ENCODE measurements at places on chromosomes 5 and 9. TPM values are rescaled to one million over a fixed set of nuclear protein-coding genes. Genes with fewer than 3 reads are reported as not detected.

The SUSD1 gene
- 46.5 TPM for total RNA-seq

The HMCN2 gene
- under 0.01 TPM for total RNA-seq

The CKMT2 gene
- total RNA-seq = 0.07 TPM

The ZBTB6 gene
- total RNA-seq = 11.7 TPM

The VLDLR gene
- 9.9 TPM for total RNA-seq

The CTSV gene
- 1.1 TPM for total RNA-seq

The GCNT4 gene
- 0.07 TPM for total RNA-seq

The OR1J2 gene
- not detected for total RNA-seq

The AK8 gene
- total RNA-seq = not detected

The SLC31A2 gene
- 5.2 TPM for total RNA-seq

The SLC27A6 gene
- not detected for total RNA-seq

- DNase-seq = peak; percentile 49
These were observed 31.4 kb downstream of the ACTBL2 start for GRCh38 chr5:57450991-57451876.

- no peak for DNase-seq
These were observed 103.5 kb downstream of the SNX18 start for GRCh38 chr5:54621048-54621447.

DNA sequence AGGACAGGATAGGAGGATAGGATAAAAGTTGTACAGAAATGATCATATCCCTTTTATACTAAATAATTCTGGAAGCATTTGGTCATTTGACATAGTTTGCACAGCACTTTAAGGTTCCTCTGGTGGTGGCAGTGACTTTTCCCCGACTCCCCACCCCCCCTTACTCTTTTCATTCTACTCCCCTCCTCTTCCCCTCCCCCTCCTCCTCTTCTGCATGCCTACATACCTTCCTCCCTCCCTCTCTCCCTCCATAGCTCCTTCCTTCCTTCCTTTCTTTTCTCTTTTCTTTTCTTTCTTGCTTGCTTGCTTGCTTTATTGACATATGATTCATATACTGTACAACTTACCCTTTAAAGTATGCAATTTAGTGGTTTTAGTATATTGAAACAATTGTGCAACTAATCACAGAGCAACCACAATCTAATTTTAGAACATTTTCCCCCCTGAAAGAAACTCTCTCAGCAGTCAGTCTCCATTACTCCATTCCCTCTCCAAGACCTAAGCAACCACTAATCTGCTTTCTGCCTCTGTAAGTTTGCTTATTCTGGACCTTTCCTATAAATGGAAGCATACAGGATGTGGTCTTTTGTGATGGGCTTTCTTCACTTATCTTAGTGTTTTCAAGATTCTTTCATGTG lies 159.0 kb downstream of the HACD4 start:
- DNase-seq = no peak

DNA sequence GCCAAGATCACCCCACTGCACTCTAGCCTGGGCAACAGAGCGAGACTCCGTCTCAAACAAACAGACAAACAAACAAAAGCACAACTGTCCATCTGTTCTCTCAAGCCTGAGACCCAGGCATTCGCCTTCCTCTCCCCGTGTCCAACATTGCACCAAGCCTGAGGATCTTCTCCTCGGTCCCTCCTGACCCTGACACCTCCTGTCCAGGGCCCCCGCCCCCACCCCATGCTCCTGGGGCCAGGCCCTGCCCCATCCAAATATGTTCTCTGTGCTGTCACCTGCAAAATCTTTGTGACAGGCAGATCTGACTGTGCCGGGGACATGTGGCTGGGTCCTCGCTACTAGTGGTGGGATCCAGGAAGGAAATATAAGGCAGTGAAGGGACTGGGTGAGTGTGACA lies 33.4 kb upstream of the UNC5A start:
- DNase-seq = no peak

GRCh38 chr5:132418881-132419280 lies 49.4 kb downstream of the SLC22A5 start:
- no peak for DNase-seq

DNA sequence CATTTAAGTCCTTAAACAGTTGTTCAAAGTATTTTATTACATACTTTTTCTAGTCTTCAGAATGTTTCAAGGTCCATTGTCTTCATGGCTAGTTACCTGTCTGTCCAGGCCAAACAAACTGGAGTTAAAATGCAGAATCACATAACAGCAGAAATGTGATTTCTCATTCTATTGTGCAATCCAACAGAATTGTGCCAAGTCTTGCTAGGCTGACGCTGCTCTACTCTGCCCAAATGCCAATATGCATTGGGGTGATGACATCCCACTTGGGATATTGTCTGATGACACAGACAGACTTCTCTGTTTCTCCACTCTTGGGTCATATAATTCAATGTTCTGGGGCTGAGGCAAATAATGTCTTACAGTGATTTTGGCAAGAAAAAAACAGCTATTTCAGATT lies 5.2 kb upstream of the SLC22A5 start:
- DNase-seq = no peak

DNA sequence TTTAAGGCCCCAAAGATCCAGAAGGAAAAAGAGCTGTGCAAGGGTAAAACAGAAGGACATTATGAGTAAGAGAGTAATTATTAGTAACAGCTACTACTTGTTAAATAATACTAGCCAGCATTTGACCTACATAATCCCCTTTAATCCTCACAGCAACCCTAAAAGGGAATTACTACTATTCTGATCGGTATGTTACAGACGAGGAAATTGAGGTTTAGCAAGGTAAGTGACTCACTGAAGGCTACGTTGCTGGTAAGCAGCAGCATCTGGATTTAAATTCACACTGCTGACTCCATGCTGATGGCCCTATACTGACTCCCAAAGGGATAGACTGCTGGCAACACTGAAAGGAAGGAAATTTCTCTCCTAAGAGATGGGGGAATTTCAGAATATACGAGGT lies 3.7 kb upstream of the FSD1L start:
- DNase-seq = no peak

DNA sequence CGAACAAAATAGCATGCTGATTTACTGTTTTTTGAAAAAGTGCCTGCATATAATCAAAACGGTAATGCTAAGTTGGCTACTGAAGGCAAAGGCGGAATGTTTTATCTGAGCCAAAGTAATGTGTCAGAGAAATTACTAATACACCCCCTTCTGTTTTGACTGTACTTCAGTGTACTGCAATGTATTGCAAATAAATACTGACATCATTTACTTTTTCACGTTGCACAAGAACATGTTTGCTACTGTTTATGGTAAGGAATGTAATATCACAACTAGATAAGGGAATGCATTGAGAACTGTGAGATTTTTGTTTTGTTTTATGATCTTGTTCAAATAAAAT lies 813 bp upstream of the AGTPBP1 start:
- DNase-seq = no peak

- no peak for DNase-seq
These were observed 53.9 kb upstream of the PITX1 start for GRCh38 chr5:135087950-135088349.

DNA sequence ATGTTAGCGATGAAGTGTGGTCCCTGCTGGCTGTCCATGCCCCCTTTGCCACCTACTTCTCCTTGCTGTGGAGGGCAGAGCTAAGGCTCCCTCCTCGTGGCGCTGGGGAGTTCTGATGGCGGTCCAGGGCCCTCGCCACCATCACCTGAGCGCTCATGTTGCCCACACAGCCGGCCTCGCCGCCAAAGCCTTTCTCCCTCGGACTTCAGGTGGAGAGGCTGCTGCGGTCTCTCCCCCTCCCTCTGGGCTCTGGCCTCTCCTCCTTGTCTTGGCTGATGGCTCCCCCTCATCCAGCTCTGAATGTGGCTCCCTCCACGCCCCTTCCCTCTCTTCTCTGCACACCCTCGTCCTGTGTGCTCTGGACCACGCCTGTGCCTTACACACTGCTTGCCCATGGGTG lies 14.5 kb upstream of the LPCAT1 start:
- no peak for DNase-seq

GRCh38 chr5:3818624-3819023 lies 223.0 kb downstream of the IRX1 start:
- no peak for DNase-seq

- peak; percentile 37 for DNase-seq
These were observed 22.5 kb upstream of the PTPN3 start for GRCh38 chr9:109520475-109521132.

- no peak for DNase-seq
These were observed 16.7 kb upstream of the RNU6ATAC start for GRCh38 chr9:134180786-134181647.

DNA sequence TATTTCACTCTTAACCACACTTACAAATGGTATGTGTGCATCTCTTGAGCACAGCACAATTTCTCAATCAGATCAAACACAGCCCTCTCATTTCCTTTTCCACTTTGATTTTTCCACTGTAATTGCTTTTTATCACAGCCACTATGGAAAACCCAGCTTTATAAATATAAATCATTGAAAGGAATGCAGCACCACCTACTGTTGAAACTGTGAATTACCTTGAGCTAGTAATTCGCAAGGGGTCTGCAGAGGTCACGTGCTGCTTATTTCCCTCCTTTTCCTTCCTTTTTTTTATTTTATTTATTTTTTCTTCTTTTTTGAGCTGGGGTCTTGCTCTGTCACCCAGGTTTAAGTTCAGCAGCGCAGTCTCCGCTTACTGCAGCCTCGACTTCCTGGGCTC lies 76.9 kb downstream of the CDH6 start:
- no peak for DNase-seq

DNA sequence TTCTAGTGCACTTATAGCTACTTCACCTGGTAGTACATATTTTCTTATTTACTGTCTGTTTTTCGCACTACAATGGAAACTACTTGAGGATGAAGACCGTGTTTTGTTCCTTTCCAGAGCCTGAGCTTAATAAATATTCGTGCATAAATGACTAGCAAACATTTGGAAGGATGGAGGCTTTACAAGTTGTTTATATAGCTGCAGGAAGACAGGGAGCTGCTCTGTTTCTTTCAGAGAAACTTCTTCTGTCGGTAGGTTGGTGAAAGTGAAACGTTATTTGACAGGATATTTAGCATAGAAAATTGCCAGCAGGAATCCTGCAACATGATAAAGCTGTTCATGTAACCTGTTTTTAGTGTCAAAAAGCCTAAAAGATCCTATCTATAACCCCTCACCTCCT lies 210.6 kb downstream of the PCSK5 start:
- DNase-seq = no peak

DNA sequence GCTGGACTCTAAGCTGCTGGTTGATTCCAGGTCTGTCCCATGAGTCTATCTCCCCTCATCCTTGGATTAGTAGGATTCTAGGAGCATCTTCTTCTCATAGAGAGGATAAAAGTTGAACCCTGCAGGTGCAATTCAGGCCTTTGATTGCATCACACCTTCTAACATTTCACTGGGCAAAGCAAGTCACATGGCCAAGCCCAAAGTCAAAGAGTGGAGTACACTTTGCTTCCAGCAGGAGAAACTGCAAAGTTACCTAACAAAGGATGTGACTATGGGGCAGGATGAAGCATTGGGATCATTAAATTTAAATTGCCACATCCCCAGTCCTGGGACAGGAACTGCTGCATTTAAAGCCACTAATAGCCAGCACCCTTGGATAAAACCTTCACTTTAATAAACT lies 51.0 kb upstream of the EGFLAM start:
- no peak for DNase-seq

DNA sequence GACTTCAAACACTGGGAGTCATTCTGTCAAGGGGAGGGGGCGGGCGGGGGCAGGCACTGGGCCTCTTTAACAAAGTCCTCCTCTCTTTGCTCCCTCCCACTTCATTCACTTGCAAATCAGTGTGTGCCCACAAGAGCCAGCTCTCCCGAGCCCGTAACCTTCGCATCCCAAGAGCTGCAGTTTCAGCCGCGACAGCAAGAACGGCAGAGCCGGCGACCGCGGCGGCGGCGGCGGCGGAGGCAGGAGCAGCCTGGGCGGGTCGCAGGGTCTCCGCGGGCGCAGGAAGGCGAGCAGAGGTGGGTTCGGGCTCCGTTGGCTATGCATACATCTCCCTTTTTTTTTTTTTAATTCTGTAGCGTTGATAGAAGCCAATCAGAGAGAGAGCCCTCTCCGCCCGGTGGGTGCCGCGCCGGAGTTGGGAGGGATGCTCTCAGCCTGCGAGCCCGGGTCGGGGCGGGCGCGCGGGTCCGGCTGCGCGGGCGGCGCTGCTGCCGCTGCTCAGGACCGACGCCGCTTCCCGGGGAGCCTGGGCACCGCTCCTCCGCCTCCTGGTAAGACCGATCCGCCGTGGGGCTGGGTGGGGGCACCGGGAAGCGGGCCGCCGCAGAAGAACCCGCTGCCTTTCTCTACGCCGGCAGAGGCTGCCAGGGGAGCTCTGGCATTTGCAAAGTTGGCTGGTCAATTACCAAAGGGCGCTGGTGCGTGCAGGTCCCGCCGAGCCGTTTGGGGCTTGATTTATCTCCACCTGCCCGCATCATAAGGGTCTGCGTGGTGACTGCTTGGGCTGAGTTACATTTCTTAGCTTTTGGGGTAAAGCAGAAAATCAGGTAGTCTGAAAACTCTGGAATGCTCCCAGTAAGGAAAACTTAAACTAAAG lies at the start of gene CDH6:
Gene CDH6 (plus strand): TSS at position 96 of the 877 bp plus-strand sequence. CDS start 73,788 bp downstream, outside the sequence.
- DNase-seq = no peak

DNA sequence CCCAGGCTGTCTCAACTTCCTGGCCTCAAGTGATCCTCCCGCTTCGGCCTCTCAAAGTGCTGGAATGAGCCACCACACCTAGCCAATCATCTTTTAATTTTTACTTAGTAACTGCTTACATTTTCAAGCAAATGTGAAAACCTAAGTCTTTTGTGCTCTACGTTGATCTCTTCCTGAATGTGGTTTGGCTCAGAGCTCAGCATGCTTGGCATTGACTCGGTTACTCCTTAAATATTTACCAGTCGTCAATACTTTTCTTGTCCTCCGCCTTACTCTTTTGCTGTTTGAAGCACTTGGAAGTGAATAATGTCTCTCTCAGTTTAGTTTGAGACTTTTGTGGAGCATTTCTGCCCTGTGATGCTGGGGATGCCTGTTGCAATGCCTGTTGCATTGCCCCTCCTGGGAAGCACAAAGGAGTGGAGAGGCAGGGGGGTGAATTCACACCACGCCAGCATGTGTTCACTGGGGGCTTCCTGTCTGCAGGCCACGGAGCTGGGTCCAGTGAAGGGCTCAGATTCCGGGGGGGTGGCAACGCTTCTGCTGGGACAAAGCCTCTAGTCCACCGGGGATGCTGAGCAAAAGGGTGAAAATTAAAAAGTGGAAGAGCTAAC lies 13.1 kb upstream of the TENT4A start:
- no peak for DNase-seq

DNA sequence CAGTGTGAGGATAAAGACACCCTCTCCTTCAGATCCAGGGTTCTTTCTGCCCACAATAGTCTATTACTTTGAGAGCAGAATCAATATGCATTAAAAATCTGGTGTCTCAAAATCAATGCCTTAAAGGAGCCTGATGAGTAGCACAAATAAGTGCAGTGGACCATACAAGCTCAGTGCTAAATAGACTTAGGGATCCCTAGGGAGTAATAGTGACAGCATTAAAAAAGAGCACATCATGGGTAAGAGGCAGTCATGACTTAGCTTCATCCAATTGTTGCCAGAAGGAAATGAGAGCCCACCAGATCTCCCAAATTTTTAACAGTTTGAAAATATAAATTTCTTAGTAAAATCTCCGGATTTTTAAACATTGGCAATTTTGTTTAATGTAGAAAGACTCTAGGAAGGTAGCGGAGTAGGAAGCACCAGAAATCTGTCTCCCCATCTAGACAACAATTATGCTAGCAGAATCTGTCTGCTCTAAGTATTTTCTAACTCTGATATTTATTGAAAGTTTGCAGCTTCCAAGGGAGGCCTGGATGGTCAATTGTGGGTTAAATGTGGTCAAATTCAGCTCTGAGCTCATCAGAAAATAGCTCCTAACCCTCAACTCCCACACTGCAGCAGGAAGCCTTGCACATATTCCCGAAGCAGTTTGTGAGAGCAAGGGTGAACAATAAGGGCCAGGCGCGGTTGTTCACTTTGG lies 443.9 kb downstream of the TLE1 start:
- DNase-seq = no peak
